HCT116 (cell line): ENCODE measurements at places on chromosomes 7 and 10. TPM values are rescaled to one million over a fixed set of nuclear protein-coding genes. Genes with fewer than 3 reads are reported as not detected.

GRCh38 chr7:22094413-22095342, 149.0 kb upstream of the CDCA7L start:
- DNase-seq, result no peak

DNA sequence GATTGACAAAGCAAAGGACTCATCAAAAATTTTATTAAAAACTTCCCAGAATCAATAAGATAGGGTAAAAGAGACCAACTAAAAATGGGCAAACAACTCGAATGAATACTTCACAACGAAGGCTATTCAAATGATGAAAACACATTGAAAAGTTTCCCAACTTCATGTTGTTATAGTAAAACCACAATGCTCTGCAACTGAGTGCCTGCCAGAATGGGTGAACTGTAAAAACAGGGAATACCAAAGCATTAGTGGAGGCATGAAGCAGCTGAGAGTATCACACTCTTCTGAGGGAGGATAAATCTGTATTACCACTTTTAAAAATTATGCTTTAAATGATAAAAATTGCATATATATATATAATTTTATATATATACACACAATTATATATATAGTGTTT, 1214.7 kb downstream of the SORCS3 start:
- DNase-seq, result no peak

DNA sequence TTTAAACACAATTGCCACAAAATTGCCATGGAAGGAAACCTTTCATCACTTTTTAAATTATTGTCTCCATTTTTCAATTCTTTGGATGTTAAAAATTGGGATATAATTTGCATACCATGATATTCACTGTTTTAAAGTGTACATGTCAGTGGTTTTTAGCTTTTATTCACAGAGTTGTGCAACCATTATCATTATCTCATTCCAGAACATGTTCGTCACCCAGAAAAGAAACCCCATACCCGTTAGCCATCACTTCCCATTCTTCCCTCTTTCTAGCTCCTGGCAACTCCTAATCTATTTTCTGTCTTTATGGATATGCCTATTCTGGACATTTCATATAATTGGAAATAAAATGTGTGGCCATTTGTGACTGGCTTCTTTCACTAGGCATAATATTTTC, 260.3 kb upstream of the FERD3L start:
- DNase-seq, result no peak

DNA sequence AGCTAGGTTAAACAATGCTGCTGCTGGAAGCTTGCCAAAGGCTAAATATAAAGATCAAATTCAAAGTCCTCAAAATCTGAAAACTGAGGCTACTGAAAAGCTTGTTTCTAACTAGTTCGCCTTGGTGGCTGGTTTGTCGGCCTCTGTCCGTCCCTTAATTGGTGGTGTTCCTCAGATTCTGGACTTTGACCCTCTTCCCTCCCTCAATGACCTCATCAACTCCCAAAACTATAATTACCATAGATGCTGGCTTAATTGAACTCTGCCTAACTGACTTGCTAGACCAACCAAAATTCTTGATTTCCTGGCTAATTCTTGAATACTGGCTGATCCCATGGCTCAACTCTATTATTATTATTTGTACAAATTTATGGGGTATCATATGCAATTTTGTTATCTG, 15.6 kb downstream of the ARHGAP21 start:
- DNase-seq, result no peak

- no peak for DNase-seq
Observed at GRCh38 chr7:105270117-105270516, 118.6 kb downstream of the SRPK2 start.

The RPS24 gene
- total RNA-seq, result 1,764 TPM
